ENCODE measurements at places on chromosomes 12 and 14.

GRCh38 chr12:44357494-44357893, 518.6 kb downstream of the NELL2 start:
- no peak for DNase-seq

DNA sequence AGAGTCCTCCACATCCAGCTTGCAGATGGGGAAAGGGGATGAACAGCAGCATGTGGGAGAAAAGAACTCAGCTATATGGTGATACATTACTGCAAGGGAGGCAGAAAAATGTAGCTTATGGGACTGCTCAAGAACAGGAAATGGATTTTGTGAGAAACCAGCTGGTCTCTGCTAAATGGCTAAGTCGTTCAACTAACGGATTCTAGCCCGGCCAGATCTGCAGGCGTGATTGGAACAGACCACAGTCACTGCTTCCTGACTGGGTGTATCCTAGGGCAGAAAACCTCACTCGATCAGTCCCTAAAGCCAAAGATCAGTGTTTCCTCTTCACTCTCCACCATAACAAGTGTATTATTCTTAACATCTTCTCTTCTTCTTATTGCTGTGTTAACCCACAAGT, 8.1 kb upstream of the PTGDR start:
- DNase-seq, result peak; percentile 18

- DNase-seq, result peak; percentile 38
Measured at GRCh38 chr12:19450362-19450761, 11.1 kb downstream of the AEBP2 start.

DNA sequence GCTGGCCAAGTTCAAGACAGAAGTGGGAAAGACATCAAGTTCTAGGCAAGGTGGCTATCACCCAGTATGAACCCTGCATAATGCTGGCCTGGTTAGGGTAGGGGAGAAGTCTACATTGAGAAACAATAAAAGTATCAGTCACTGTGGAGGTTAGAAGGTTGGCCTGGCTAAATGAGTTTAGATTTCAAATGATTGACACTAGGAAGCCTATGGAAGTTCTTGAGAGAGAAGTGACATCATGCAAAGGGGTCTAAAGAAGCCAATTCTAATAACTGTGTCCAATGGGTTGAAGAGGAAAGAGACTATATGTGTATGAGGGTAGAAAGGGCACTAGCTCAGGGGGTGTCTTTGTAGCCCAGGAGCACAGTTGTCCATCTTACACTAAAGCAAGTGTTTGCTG, 98.5 kb upstream of the MBIP start:
- DNase-seq, result no peak

DNA sequence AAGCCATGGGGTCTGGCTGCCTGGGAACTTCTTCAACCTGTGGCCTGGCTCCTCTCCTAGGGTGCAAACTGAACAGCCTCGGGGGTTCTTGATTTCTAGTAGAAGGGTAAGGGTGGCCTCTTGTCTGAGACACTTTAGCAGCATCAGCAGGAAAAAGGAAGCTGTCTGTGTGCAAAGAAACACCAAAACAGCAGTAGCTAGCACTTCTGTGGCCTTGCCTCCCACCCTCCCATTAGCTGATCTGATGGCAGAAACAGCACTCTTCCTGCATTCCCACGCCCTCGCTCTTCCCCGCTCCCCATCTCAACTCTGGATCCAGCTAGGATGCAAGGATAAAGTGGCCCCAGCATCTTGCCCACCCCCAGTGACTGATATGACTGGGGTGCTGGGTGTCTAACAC, 20.7 kb downstream of the SLC7A8 start:
- peak; percentile 37 for DNase-seq

GRCh38 chr12:125053821-125054220, 11.4 kb upstream of the AACS start:
- DNase-seq, result no peak

DNA sequence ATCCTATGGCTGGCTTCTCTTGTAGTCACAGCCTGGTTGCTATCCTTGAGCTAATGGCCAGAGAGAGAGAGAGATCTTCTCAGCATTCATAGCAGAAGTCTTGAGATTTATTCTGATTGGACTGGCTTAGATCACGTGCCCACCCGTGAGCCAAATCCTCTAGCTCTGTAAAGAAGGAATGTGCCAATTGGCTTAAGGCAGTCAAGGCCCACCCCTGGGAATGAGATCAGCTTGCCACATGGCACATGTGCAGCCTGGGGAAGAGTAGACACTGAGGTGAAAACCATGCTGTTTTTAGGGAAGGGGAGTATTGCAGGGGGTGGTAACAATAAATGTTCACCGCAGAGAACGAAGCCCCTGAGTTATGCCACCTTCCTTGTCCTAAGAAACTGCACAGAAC, 36.3 kb downstream of the PLEKHG7 start:
- peak; percentile 31 for DNase-seq

- DNase-seq, result peak; percentile 2
Measured at GRCh38 chr12:44101475-44101874, 265.6 kb downstream of the TMEM117 start.
